ENCODE measurements at places on chromosomes 7 and 10. TPM values are rescaled to one million over a fixed set of nuclear protein-coding genes. Genes with fewer than 3 reads are reported as not detected.

The LIPA gene
- total RNA-seq = 36.4 TPM

The UNC5B gene
- 10.7 TPM for total RNA-seq

- DNase-seq = no peak
Measured at GRCh38 chr10:60834401-60834800, 56.1 kb downstream of the CDK1 start.

- DNase-seq = no peak
Measured at GRCh38 chr10:43317422-43317821, 50.6 kb upstream of the RASGEF1A start.

- no peak for DNase-seq
Measured at GRCh38 chr10:22816298-22816653, 101.9 kb upstream of the PIP4K2A start.

The PTPRZ1 gene
- total RNA-seq = 180 TPM

DNA sequence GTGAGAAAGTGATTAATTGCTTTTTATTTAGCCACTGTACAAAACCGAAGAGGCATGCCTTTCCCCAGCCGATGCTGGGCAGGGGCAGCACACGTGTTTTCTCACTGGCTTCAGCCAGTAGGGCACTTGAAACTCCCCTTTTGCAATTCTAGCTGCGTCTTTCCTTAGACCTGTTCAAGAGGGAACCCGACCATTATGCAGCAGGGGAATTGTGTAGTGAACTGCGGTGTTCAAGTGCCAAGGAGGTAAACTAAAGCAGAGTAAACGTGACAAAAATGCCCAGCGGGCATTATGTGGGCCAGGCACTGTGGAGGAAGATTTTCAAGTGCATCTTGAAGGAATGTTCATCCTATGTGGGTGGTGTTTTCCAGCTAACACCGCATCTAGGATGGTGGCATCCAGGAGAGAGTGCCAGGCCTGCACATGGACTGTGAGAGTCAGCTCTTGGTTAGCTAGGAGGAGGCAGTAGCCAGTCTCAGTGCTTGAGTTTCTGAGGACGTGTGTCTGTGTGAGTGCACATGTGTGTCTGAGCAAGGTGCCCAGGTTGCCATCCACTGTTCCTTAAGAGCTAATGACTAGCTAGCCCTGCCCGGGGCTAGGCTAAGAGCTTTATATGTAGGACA lies 3.3 kb downstream of the WIPF3 start:
- no peak for DNase-seq

DNA sequence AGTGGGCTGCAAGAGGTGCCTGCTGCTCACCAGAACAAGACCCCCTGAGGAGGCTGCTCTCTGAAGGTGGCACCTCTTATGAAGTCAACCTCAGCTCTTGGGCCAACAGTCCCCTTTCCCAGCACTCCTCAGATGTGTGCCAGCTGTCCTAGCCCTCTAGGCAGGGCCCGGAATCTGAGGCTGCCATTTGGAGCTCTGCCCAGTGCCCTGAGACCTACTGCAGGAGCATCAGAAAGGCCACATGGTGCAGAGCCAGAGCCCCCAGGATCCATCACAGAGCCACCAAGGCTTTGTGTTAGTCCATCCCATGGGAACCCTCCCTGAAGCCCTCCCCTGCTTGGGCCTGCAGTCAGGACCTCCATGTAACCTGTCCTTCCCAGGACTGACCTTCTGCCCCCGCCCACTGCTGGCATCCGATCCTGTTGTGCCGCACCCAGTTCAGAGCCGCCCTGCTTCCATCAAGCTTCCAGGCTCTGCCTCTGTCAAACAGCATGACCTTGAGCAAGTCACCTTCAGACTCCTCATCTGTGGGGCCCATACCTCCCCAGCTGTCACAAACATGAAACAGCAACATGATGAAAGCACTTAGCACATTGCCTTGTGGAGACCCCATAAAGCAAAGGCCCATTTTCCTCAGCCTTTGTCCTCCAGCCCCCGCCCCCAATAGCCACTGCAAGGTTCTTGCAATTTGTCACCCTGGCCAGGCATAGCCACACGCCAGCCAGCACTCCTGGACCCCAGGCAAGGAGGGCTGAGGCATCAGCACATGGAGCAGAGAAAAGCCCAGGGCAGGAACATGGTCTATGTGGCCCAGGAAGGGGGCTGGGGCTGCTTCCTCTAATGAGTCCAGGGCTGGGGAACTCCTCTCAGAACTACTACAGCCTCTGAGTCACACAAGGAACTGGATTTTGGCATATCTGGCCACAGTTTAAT lies 51.7 kb downstream of the GRID1 start:
- DNase-seq = no peak

- no peak for DNase-seq
Measured at GRCh38 chr10:127193125-127193524, 3.3 kb downstream of the INSYN2A start.

DNA sequence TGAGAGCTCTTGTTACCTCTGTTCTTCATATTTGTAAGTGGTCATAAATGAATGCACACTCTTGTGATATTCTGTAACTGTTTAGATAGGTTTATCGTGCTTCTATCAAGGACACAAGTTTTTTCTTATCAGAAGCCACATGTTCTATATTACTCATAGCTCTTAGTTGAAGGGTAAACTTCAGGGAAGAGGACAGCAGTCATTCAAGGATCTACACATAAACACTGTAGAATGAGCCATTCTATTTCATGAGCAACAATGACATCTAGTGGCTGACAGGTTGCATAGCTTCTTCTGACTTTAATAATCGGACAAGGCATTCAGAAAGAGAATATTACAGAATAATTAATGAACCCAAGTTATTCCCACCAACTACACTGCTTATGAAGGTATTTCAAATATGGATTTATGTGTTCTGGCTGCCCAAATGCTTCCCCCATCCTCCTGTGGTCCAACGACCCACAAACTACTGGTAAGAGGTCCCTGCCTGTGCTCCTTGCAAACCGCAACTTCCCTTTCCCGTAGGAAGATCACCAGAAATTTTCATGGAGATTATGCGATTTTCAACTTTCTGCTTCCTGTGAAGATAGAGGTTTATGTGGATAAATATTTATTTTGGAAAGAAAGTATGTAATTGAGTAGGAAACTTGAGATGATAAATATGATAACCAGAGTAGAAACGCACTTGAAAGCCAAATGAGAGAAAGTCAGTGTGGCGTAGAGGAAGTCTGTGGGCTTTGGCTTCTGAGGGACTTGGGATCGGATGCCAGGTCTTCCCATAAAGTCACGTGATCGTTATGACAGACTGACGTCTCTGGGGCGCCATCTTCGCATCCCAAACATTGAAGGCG lies 16.8 kb upstream of the ABCB5 start:
- peak; percentile 35 for DNase-seq

- DNase-seq = no peak
Measured at GRCh38 chr7:100248483-100248882, 28.7 kb downstream of the PVRIG start.
